Foreskin keratinocyte (primary cell): ENCODE measurements at places on chromosomes 4 and X.

DNA sequence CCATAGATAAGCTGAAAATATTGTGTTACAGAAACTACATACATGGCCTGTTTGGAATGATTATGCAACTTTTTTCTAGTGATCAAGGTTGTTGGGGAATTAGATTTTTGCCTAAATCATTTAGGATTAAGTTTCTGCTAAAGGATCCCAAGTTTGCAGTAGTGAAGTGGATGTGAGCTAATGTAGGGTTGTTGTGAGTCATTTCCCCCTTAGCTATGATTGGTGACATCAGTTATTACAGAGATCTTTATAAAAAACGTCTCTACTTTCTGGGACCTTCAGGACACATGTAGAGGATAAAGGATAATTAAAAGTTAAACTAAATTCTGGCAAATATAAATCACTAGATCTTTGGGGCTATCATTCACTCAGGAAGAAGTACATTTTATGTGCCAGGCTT lies 133.3 kb downstream of the GATB start:
- DNase-seq = peak; percentile 25

GRCh38 chrX:154531626-154532025 lies 15.0 kb downstream of the G6PD start:
- no peak for DNase-seq

GRCh38 chr4:168540503-168541265 lies 43.8 kb downstream of the PALLD start:
- no peak for DNase-seq

GRCh38 chr4:102572452-102572851 lies 71.3 kb downstream of the NFKB1 start:
- DNase-seq = no peak

GRCh38 chr4:25927361-25928195 lies 13.6 kb downstream of the SMIM20 start:
- no peak for DNase-seq

DNA sequence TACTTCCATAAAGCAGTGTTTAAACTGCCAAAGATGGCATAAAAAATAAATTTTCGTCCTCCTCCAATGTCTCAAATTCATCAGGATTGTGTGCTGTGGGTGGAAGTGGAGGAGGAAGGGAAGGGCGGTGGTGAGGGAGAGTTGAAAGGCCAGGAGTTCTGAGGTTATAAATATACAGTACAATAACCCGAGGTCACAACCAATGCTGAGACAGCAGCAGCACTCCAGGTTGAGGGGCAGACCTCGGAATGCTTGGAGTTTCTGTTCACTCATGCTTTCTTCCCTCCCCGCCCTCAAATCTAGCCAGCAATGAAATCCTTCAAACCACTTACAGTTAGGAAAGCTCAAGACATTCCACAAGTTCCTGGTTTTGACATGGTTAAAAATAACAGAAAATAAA lies 134.0 kb upstream of the SMAD1 start:
- DNase-seq = no peak

DNA sequence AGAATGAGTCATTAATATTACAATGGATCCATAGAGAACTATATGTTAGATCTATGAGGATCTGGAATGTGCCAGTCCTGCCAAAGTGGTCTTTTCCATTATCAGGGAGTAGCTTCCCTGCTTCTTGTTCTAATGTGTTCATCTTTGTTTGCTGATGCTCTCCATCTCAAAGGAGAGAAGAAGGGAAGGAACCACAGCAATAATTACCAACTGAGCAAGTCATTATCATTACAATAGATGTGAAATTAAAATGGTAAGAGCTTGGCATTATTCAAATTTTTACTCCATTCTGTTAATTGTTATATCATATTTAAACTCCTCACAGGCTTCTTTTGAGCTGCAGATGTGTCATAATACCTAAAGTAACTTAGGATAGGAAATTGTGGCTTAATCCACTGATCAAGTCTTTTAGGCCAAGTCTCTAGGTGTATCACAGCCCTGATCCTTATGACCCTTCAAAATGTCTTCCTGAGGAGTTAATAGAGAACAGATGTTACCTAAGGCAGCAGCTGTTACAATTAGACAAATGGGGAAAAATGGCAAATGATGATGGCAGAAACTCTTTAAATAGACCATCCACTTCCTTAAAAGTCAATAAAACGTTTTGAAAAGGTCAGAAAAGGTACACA lies 1492.7 kb upstream of the IGFBP7 start:
- no peak for DNase-seq

GRCh38 chr4:164239976-164240375 lies 514.0 kb upstream of the SMIM31 start:
- DNase-seq = no peak

- no peak for DNase-seq
Observed at GRCh38 chrX:20665481-20665880, 398.8 kb upstream of the RPS6KA3 start.
